Retina (tissue), 1 donor: ENCODE measurements at places on chromosomes 6 and 20.

- no peak for DNase-seq
These were observed 116.9 kb upstream of the FLRT3 start for GRCh38 chr20:14454296-14454695.

- DNase-seq = no peak
These were observed 684 bp upstream of the DNAH8 start for GRCh38 chr6:38714239-38715015.

- DNase-seq = no peak
These were observed 6.9 kb upstream of the CTNNBL1 start for GRCh38 chr20:37686762-37687477.

DNA sequence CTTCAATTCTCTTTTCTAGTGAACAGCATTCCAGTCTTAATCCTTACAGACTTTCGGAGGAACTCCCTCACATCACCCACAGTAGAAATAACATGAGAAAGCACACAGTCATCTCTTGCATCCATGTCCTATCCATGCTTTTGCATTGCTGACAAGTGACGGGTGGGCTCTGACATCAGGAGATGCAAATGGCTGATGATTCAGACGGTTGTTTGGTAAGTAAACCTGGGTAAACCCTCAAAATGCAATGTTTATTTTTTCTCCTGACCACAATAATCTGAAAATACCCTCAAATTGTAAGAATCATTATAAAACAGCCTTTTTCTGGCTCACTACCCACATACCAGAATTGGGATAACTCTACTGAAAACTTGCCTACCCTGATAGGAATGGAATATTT, 792.0 kb downstream of the MAFB start:
- no peak for DNase-seq

- DNase-seq = no peak
These were observed 37.1 kb downstream of the HLA-F start for GRCh38 chr6:29760328-29760727.

- DNase-seq = no peak
These were observed 534 bp upstream of the AKIRIN2 start for GRCh38 chr6:87702589-87702945.

- DNase-seq = peak; percentile 87
These were observed 761 bp upstream of the NR2E1 start for GRCh38 chr6:108164815-108165706.

DNA sequence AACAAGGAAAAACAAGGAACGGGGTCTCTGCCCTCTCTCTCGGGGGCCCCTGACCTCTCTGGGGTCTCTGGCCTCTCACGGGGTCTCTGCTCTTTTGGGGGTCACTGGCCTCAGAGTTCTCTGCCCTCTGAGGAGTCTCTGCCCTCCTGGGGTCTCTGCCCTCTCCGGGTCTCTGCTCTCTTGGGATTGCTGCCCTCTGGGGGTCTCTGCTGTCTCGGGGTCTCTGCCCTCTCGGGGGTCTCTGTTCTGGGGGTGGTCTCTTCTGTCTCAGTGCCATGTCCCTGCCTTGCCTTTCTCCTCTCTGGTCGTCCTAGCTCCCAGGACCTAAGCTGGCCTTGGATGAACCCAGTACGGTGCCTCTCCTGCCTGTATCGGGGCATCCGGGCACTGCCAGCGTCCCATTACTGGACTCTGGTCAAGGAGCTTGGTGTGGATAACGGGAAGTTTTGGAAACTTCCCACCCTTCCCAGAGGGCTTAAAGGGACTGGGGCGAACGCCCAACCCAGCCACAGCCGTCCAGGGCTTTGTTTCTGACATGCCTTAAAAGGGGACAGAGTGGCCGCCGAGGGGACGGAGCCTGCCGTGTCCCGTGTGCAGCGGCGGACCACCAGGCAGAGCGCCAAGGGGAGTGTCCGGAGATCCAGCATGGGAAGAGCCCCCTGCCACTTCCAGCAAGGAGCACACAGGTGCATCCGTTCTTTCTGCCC, 24.7 kb upstream of the MRGBP start:
- DNase-seq = no peak

DNA sequence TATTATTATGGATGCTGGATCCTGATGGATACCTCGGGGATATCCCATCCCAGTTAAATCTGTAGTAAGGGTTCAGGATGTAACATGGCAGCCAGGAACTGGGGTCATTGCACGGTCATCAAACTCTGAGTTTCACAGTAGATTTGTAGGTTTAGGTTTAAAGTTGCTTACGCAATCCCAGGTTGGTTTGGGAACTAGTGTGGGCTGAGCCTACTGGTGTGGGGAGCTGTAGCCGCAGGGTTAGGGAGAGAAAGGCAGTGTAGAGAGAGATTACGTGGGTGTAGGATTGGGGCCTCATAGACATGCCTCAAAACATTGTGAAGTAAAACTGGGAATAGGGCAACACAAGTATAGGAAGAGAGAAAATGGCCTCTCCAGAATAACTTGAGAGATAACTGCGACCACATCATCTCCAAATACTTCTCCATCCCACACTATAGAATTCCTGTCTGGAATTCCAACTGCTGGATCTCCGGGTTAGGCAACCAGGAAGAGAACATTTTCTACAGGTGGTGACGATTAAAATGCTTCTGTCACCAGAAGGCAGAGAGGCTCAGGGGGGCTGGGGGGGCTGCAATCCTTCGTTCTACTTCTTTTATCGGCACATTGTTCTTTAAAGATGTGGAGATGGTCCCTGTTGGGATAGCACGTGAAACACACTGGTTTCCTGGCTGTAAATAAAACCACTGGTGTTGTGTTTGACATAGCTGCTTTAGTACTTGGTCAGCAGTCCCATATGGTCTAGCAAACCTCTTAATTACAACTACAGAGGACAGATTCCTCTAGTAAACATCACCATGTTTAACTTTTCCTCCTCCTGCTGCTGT, 44.9 kb upstream of the TMEM170B start:
- no peak for DNase-seq

DNA sequence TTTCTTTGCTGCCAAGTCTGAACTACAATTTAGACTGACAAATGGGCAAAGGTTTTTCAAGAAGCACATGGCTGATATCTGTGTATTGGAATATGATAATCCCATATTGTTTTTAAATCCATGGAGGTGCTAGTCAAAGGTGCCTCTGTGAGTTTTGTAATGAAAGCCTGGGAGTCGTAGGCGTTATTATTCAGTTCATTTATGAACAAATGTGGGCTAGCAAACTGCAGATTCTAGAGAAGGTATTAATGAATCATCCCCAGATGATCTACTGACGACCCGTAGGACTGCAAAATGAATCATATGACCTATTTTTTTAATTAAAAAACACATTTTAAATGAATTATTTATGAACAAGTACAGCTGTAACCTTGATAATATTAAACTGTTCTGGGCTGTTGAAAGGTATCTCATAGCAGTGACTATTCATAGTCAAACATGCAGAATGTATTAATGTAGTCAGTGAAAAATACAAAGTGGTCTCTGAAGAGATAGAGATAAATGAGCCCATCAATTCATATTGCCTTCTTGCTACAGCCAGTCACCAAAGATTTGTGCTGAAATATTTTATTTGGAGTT, 1317.8 kb upstream of the MAP3K7 start:
- DNase-seq = no peak

DNA sequence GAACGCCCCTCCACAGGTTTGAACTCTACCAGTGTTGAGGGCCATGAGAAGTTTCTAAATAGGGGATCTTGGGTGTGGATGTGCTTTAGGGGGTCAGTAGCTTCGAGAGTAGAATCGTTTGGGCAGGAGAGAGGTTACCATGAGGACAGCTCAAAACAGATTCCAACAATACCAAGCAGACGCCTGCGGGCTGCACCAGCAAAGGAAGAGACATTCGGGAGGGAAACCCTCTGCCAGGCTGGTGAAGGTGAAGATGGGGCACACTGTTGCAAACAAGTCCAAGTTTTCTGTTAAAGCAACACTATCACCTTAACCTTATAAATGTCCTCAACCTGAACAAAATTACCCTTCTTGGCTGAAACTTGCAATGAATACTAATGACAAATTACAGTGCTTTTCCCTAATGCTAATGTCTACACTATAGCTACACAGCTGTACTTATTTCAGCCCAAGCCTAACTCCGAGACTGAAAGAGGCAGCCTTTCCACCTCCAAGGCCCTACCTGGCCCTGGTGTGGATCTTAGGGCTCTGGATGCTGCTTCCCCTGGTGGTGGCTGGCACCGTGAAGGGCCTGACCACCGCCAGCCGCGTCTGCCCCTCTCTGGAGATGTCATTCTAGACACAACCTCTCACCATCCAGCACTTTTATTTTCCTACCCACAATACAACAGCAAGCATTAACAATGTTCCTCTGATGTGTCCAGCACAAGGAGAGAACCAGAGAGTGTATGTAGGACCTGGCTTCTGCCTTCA, 80.1 kb downstream of the DLL1 start:
- no peak for DNase-seq

- DNase-seq = no peak
These were observed 42.1 kb upstream of the NOP56 start for GRCh38 chr20:2610326-2610725.

GRCh38 chr20:37903317-37904007, 535 bp downstream of the VSTM2L start:
- DNase-seq = peak; percentile 71

DNA sequence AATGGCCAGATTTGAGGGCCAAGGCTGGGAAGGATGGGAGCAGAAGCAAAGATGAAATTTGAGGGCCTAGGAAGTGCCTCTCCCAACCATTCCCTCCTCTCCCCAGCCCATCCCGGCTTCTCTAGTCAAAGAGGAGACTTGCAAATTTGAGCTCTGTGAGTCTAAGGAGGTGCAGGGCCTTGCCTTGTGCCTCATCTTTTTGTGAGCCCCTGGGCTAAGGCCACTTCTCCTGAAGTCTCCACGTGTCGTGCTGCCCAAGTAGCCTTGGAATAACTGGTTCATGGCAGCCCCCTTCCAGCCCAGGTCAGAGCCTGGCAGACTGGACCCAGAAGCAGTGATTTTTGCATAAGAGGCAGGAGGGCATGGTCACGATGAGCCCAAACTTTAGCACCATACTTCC, 6.7 kb downstream of the PTGIS start:
- DNase-seq = no peak

DNA sequence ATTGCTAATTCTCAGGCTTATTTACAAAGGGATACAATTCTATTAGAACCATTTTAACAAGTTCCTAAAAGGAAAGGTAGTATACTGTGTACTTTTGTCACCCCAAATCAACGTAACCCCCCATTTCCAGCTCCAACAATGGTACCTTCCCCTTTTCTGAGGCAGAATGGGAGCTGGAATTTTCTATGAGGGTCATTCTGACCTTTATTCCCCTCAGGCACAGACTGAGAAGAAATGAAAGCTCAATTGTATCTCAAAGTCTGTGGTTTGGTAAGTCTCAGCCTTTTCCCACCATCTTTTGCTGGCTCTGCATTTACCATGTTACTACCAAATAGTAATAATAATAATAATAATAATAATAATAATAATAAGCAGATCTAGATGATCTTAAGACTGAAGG, 571.0 kb downstream of the RNF144B start:
- no peak for DNase-seq

DNA sequence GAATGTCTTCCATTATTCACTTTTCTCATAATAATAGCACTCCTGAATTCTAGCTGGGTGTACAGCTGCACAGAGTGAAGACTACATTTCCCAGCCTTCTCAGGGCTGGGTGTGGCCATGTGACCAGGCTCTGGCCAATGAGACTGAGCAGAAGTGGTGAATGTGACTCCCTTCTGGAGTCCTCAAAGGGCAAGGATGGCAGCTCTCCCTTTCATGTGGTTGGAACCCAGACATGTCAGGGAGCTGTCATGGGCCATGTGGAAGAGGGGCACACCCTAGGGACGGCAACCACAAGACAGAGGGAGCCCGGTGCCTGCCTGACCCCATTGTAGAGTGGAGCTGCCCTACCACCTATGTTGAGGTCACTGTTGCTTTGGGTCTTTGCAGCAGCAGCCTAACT, 312.8 kb upstream of the SULF2 start:
- no peak for DNase-seq

DNA sequence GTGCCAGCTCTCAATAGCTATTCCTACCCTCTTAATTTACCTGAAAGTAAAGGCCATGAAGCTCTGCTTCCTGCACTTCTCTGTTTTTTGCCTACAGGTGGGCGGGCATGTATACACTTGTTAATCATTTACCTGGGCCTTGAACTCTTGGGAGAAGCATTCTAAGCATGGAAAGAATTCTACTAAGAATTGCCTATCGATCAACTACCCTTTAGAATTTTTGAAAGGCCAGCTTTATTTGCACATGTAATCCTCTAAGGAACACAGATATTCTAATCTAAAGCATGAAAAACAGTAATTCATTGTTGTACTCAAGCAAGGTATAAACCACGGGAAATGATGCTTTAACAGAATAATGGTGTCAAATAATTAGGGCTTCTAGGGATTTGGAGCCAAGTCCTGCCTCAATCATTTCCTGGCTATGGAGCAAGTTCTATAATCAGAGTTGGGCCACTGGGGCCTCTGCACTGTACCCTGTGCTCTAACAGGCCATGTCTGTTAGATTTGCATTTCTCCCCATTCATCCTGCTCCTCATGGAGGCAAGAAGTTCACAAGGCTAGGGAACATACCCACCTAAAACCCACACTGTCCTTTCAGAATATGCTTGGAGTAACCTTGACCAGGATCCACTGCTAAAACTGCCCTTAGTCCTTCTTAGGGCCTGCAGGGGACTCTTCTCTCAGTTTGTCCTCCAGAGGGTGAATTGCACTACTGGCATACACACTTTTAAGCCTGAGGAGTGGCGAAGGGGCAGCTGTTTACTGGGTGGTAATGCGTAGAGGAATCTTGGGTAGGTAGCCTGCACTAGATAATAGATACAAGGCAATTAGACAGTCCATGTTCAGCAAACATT, 276.4 kb upstream of the JAG1 start:
- no peak for DNase-seq

DNA sequence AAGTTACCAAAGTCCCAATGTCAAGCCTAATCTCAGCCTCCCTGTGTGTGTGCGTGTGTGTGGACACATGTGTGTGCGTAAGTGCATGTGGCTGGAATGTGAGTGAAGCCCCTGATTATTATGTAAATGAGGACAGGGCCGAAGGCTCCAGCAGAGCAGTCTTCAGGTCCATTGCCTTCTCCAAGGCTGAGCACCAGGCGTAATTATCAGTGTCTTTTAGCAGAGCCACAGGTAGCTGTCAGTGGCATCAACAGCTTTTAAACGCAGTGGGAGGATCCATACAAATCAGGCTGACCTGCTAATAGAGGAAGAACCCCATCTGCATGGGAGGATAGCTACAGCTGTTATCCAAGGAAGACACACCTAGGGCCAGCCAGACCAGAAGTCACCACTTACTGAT, 324.3 kb upstream of the MOCS1 start:
- DNase-seq = no peak

GRCh38 chr20:31868853-31869672, 1.3 kb downstream of the DUSP15 start:
- peak; percentile 6 for DNase-seq

GRCh38 chr6:74814440-74814839, 391.4 kb downstream of the COL12A1 start:
- DNase-seq = no peak

DNA sequence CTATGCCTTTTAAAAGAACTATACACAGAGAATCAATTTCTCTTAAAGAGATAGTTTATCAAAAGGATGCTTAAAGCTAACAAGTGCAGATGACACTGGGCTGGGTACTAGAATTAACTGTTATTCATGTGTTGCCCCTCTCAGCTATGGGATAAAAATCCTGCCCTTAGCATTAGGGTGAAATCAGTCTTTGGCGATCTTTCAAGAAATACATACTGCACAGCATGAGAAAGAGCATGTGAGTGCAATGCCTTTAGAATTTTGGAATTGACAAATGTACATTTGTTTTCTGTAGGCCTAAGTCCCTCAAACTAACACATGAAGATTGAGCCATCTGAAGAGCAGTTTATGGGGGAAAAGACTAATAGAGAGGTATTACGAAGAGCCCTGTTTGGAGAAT, 115.4 kb downstream of the ZFP64 start:
- DNase-seq = no peak
